GM23338 (cell line): ENCODE measurements at places on chromosomes 3 and 15. TPM values are rescaled to one million over a fixed set of nuclear protein-coding genes. Genes with fewer than 3 reads are reported as not detected.

- DNase-seq: no peak
These were observed 150.2 kb downstream of the IMPG2 start for GRCh38 chr3:101170062-101170771.

DNA sequence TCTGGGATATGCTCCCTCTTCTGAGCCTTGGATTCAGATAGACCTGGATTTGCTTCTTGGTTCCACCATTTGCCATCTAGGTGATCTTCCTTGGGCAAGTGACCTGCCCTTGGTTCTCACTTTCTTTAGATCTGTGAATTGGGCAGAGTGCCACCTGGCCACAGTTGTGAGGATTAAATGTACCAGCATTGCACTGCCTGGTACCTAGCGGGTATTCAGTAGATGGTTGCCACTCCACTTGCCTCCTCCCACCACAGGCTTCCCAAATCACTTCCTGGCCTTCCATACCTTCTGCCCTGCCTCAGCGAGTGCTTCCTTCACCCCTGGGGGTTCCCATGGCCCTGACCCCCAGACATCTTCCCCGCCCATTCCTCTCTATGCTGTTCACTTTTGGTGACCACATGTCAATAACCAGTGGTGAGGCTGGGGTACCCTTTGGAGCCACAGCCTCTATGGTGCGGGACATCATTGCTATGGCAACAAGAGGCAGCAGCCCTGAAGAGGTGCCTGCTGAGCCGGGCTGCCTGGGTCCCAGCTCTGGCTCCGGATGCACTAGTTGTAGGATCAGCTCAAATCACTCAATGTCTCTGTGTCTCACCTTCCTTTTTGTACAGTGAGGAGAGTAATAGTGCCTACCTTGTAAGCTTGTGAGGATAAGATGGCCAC lies 40.5 kb downstream of the CMTM7 start:
- DNase-seq: no peak

- DNase-seq: no peak
These were observed 56.6 kb upstream of the CHST2 start for GRCh38 chr3:143063018-143063417.

DNA sequence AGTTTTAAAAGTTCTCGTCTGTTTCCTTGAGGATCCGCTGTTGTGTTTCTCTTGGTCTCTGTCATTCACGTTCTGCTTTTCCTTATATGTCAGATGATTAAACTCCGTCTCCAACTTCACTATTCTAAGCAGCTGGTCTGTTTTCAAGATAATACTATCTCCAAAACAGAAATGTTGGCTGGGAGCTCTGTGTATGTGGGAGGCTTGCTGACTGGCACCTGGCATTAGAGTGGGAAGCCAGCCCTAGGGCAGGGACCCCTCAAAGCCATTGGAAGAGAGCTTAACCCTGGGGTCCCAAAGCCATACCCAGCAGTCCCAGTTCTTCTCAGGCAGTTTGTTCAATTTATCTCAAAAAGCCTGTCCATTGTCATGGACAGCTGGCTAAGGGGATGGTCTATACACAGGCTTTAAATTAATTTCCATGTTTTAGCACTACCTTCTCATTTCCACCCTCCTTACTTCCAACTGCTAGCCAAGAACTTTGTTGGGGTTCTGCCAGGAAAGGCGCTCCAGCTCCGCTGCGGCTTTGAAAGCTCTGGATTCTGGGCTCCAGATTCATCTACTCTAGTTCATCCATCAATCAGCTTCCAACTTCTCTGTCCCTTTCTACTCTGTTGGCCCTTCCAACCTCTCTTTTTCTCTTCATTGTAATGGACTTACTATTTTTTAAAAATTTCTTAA lies 9.2 kb downstream of the BTBD1 start:
- DNase-seq: no peak

- DNase-seq: no peak
These were observed 162.5 kb downstream of the C3orf38 start for GRCh38 chr3:88312256-88312655.

LCMT2 gene
- total RNA-seq: 6.0 and 7.1 TPM in 2 replicates

DNA sequence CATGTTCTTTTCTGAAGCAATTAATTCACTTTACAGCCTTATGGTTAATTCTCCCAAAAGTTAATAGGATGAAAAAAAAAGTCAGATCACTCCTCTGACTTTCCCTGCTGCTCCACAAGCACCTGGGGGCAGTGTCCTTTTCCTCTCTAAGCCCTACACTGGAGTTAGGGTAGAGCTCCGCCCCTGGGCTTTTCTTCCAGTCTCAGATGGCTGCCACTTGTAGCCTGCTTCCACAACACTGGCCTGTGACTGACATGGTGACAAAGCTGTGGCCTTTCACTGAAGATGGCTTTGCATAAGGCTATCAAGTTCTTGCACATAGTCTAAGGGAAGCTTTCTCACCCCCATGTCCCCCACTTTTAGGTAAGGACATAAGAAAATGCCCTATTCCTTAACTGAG lies 1.3 kb upstream of the MON1A start:
- peak; percentile 94 for DNase-seq

TRH gene
- total RNA-seq: 0.28 TPM in 1 of 2 replicates, not detected in the other

GRCh38 chr3:122665881-122666280 lies 14.8 kb upstream of the PARP14 start:
- no peak for DNase-seq

GRCh38 chr3:162719684-162720341 lies 1223.2 kb downstream of the OTOL1 start:
- no peak for DNase-seq

DNA sequence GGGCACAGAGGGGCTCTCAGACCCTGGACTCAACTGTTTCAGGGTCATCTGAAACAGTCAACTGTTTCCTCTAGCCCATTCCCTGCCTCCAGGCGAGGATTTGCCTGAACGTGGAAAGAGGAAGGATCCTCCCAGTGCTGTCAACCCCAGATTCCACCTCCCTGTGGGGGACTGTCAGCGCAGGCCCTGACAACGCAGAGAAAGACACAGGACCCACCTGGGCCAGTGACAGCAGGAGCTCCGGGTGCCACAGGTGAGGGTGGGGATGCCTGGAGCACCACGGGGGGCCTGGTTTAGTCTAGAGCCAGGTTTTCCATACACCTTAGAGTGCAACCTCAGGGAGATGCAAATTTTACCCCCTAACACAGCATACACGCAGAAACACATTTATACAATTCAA lies 19.5 kb upstream of the LAMP3 start:
- DNase-seq: no peak

GRCh38 chr3:67289626-67290025 lies 291.5 kb downstream of the KBTBD8 start:
- no peak for DNase-seq

DNA sequence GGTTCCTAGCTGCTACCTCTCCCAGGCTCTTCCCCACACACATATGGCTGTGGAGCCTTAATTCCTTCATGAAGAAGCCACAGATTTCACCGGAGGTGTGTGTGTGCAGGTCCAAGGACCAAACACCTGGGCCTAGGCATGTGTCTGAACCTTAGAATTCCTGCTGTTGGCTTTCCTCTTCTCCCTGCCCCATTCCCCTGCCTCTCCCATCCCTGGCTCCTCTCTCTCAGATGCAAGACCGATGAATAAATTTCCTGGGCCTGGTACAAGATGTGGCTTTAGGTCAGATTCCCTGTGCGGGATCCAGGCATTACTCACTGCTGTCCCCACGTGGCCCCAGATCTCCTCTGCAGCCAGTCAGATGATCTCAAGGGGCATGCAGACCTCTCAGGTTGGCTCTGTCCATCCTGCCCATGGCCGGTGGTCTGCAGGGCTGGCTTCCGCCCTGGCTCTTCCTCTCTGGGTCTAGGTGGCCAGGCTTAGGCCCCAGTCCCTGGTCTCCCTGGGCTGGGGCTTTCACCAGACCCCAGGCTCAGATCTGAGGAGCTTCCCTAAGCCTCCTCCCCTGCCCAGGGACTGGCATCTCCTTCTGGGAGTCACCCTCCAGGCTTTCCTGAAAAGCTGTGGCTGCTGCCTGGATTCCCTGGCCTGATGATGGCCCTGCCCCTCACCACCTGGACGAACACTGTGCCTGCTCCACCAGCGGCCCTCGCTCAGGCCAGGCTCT lies 20.5 kb downstream of the CCR9 start:
- DNase-seq: peak; percentile 61

DNA sequence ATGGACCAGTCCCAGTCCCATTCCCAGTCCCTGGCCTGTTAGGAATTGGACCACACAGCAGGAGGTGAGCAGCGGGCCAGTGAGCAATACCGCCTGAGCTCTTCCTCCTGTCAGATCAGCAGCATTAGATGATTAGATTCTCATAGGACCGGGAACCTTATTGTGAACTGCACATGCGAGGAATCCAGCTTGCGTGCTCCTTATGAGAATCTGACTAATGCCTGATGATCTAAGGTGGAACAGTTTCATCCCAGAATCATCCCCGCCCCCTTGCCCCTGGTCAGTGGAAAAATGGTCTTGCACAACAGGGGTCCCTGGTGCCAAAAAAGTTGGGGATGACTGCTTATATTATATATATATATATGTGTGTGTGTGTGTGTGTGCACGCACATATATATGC lies 63.1 kb downstream of the IFT57 start:
- DNase-seq: no peak

EBLN2 gene
- total RNA-seq: 9.3 and 9.9 TPM in 2 replicates
